ENCODE measurements at places on chromosomes 3 and 15.

DNA sequence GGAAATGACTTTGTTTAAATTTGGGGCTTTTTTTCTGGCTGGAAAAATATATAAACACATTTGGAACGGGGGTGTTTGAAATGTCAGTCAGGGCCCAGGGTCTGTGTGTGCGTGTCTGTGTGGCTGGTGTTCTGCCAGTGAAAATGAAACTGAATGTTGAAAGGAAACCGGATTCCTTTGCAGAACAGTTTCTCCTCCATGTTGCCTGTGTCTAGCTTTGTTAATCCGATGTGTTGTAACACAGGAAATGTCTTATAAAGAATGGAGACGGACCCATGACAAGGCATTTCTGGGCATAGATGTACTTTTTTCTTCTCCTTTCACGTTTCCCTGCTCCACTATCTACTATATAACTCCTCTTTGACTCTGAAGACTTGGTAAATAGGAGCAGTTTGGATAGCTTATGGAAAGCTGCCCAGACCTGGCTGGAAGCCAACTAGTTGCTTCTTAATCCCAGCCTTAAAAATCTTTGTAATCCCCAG is 2.8 kb downstream of the SQOR start:
- DNase-seq = peak; percentile 23

DNA sequence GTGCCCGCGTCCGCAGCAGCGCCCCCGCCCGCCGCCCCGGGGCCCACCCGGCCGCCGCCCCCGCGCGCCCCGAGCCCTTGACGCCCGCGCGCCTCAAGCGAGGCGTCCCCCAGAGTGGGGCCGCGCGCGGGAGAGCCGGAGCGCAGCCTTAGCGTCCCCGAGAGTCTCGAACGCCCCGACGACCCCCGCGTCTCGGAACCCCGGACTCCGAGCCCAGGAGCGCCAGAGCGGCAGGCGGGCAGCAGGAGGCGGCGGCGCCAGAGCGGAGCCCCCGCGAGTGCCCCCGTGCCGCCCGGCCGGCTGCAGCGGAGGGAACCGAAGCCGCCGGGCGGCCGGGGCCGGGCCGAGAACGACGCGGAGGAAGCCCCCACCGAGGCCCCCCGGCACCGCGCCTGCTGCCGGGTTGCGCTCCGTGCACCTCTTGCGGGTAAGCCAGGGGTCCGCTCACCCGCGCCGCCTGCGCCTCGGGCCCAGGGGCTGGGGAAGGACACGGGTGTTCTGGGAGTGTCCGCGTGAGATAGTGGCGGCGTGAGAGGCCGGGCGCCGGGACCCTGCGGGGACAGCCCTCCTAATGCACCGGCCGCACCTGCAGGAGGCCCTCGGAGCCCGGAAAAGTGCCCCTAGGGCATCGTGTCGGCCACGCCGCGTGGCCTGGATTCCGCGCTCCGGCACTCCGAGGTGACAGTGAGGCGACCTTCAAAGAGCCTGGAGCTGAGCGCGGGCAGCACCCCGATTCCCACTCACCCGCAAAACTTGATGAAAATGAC is 52.0 kb upstream of the ULK4 start:
- peak; percentile 16 for DNase-seq

- no peak for DNase-seq
Measured at GRCh38 chr3:69142090-69142489, 19.7 kb upstream of the LMOD3 start.

DNA sequence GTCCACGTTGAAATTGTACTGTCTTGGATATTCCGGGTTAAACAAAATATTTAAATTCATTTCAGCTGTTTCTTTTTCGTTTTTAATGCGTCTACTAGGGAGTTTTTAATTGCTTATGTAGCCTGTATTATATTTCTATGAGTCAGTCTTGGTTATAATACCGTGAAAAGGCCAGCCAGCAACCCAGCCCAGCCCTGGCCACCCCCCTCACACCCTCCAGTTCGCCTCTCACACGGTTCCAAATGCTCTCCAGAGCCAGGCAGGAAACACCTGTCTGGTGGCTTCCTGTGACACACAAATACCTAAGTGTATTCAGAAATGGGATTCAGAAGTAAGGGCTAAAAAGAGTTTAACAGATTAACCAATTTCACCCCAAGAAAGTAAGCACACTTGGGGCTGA is 4.4 kb downstream of the SH3BP5 start:
- no peak for DNase-seq

DNA sequence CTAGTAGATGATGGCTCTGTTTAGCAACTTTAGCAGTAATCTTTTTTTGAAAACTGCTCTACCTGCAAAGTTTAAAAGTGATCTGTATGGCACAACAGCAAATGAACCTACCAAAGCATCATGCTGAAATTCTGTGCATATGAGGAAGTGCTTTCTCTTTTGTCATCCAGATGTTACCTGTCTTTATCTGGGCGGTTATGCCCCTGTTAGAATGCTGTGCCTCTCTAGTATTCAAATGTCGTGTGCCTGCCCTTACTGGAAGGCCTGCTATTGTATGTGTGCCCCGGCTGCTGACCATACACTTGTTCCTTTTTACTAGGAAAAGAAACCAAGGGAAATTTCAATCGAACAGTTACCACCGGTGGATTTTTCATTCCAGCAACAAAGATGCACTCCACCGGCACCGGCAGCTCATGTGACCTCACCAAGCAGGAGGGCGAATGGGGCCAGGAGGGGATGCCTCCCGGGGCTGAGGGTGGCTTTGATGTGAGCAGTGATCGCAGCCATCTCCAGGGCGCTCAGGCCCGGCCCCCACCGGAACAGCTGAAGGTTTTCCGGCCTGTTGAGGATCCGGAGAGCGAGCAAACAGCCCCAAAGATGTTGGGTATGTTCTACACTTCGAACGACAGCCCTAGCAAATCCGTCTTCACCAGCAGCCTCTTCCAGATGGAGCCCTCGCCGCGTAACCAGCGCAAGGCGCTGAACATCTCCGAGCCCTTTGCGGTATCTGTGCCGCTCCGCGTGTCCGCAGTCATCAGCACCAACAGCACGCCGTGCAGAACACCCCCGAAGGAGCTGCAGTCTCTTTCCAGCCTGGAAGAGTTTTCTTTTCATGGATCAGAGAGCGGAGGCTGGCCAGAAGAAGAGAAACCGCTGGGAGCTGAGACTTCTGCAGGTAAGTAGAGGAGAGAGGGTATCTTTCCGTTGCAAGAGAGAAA is 61.6 kb downstream of the TMEM39A start:
- DNase-seq = no peak

DNA sequence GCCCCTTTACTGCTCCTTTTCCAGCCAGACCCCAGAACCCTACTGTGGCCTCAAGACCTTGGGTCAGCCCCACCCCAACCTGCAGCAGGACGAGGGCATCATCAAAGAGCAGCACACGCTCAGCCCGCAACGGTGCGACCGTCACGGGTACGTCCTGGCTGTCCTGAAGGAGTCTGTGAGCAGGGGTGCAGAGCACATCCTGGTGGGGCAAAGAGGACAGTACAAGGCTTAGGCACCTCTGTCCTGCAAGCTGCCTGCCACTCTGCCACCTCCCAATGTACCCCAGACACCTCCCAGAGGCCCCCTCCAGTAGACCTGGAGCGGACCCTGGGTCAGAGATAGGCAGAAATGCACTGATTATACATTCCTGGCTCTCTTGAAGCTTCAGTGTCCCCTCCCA is 8.0 kb downstream of the ALS2CL start:
- no peak for DNase-seq

DNA sequence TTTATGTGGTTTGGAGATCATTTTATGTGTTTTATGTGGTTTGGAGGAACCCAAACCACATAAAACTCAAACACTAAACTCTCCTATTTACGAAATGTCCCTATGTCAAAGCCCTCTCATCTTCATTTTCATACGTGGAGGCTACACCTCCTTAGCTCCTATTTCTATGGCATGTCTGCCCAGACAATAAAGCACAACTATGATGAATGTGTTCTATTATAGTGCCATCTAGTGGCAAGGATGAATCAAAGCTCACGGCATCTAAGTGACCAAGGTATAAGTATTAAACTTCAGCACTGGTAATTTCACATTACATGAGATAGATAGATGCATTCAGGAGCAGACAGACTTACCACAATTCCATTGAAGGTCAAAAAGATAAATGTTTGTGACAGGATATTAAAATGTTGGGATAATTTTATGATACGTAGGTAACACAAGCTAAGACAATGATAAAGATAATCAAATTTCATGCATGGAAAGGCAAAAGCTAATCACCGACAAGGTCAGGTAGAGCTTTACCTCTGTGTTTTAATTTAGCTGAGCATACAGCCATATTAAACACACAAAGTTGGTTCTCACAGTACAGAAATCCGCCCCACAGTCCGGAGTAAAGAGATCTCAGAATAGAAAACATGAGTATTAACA is 130.6 kb upstream of the FHIT start:
- DNase-seq = no peak

GRCh38 chr15:101536166-101536874 is 46.8 kb upstream of the PCSK6 start:
- no peak for DNase-seq

DNA sequence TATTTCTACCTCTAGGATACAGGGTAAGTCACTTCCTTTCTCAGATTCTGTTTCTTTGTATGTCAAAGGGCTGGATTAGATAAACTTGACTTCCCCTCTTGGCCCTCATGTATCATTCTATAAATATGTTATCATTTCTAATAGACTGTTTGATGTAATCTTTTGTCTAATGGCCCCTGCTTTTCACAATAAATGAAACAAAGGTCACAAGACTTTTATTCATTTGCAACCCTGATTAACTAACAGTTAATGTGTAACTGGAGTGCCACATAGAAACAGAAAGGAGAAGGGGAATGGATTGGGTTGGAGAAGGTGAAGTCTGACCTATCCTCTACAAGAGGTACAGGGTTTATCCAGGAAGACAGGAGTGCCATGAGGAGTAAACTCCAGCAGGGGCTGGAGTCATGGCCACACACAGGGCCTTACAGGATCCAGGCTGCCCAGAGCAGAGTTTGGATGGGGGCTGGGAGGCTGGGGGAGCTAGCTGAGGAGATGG is 8.0 kb upstream of the B3GNT5 start:
- DNase-seq = no peak

DNA sequence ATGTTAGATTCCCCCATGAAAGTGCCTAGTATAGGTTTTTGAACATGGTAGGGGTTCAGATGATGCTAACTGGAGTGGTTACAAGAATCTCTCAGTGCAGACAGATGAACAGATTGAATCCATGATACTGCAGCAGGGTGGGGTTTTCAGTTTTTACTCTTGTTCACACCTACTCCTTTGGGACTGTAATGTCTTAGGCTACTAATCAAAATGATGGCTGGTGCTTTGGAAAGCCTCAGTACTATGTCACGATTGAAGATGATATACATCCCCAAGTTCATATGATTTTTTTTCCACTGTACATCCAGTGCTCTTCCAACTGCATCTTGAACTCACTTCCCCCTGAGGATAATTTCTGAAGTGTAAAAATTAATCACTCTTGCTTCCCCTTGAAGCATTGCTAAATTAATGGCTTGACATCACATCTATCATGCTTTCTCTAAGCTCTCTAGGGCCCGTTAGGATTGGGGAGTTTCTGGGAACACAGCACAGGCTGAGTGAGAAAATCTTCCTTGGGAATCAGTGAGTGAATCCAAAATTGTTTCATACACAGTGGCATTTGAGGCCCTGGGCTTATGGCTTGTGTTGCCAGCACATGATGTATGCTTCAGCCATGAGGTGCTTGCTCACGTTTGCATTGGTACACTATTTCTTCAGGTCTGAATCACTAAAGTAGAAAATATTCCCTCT is 115.0 kb upstream of the TPRG1 start:
- no peak for DNase-seq

DNA sequence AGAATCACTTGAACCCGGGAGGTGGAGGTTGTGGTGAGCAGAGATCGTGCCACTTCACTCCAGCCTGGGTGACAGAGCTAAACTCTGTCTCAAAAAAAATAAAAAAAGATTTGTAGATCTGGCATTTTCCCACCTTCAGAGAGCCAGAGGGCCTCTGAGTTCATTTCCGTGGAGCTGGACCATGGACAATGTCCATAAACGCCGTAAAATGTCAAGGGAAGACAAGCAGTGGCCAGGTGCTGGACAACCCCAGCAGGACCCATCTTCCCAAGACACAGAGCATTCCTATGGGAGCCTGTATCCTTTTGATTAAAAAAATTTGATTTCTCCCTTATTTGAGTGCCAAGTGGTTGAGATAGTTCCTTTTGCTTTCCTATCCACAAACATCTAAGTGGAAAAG is 67.4 kb upstream of the NR2E3 start:
- DNase-seq = no peak

- DNase-seq = no peak
Measured at GRCh38 chr15:57718309-57718708, 11.8 kb downstream of the POLR2M start.

- no peak for DNase-seq
Measured at GRCh38 chr3:194355379-194355778, 4.3 kb upstream of the CPN2 start.

DNA sequence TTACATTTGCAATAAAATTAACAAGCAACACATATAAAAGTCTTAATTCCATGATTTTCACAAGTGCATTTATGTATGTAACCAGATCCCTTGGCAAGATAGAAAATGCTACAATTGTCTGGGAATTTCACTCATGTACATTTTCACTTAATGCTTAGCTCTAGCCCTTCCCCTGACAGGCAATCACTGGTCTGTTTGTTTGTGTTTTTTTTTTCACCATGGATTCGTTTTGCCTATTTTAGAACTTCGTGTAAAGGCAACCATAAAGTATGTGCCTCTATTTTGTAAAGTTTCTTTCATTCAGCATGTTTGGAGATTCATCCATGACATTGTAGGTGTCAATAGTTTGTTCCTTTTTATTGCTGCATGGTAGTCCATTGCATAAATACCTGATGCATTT is 260.9 kb upstream of the SLCO3A1 start:
- no peak for DNase-seq
